AG04450 (cell line): ENCODE measurements at places on chromosomes 1 and 21.

DNA sequence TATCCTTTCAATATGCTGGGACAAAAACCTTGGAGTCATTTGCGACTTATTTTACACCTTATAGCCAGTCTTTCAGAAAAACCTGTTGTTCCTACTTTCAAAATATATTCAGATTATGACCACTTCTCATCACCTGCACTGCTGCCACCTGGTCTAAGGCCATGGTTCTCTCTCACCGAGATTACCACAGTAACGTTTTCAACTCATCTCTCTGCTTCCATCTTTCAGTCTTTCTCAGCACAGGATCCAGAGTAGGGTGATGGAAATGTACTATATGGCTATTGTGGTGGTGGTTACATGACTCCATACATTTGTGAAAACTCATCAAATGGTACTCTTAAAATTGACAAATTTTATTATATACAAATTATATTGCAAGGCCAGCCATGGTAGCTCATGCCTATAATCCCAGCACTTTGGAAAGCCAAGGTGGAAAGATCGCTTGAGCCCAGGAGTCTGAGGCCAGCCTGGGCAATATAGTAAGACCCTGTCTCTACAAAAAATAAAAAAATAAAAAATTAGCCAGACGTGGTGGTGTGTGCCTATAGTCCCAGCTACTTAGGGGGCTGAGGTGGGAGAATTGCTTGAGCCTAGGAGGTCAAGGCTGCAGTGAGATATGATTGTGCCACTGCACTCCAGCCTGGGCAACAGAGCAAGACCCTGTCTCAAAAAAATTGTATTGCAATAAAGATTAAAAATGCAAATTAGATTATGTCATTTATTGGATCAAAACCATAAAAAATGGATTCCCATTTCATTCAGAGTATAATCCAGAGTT, 120.9 kb upstream of the PPP2R5A start:
- DNase-seq = no peak

DNA sequence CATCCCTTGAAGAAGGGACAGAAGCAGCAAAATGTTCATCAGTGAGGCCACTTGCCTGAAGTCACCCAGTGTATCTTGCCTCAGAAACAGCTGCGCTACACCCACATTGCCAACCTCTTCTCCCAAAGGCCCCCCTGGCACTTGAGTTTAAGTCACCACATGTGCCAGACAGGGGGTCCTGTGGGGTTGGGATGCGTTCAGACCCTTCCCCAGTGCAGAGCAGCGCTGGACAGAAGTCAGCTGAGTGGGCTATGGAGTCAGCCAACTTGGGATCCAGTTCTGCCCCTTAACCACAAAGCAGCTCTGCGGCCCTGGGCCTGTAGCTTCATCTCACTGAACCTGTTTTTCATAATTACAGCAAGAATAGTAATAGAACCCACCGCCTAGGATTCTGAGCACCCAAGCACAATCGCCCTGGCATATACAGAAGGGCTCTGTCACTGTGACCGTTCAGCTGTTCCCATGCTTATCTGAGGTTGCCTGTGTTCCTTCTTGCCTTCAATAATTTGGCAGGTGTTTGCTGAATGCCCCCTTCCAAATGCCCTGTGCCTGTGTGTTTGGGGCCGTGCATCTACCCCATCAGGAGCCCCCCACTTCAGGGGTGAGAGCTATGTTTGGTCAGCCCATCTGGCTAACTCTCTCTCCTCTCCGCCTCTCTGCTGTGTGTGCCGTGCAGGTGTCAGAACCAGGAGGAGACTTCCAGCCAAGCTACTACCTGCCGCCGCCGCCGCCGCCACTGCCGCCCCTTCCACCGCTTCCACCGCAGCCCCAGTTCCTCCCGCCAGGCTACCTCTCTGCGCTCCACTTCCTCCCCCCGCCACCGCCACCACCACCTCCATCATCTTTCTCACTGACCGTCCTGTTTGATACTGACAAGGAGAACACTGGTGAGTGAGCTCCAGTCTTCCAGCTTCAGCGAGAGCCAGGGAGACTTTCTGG, 5.0 kb downstream of the DMRTB1 start:
- no peak for DNase-seq

DNA sequence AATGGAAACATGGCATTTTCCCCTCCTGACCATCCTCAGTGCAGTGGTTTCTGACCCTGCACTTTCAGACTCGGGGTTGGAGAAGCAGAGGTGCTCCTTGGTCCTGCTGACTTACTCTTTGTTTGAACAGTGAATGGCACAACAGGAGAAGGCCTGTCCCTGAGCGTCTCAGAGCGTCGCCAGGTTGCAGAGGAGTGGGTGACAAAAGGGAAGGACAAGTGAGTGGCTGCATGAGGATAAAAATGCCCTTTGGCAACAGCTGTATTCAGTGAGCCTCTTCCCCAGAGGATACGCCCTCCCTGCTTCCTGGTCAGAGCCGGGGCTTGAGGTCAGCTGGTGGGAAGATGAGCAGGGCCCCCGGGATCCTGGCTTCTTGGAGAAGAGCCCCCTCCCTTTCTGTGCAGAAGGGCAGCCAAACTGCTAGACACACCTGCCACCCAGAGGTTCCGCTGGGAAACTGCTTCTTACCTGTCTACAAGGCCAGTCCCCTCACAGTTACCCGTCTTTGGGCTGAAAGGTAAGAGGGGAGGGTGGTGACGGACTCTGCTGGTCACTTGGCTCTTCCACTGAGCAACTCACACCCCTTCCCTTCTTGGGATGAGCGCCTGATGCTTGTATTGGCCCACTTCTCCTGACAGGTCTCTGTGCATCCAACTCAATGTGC, 16.6 kb downstream of the NPL start:
- DNase-seq = no peak

DNA sequence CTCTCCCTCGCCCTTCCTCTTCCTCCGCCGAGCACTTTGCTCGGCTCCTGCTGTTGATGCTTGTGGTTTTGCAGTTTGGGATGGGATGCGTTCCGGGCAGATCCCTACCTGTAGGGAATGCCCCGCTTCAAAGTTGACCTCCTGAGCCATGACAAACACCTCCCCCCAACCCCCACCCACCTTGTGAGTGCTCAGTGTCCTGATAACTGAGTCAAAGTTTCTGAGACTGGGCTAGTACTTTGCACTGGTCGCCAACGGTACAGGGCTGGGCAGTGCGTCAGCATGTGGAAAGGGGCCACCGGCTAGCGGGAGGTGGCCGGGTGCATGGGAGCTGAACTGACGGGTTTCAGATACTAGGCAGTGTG, 771 bp downstream of the RABGAP1L start:
- DNase-seq = no peak
